ENCODE measurements at places on chromosomes 11 and 22. TPM values are rescaled to one million over a fixed set of nuclear protein-coding genes. Genes with fewer than 3 reads are reported as not detected.

GRCh38 chr11:6618117-6619003 lies 862 bp downstream of the TPP1 start:
- peak; percentile 36 for DNase-seq

DNA sequence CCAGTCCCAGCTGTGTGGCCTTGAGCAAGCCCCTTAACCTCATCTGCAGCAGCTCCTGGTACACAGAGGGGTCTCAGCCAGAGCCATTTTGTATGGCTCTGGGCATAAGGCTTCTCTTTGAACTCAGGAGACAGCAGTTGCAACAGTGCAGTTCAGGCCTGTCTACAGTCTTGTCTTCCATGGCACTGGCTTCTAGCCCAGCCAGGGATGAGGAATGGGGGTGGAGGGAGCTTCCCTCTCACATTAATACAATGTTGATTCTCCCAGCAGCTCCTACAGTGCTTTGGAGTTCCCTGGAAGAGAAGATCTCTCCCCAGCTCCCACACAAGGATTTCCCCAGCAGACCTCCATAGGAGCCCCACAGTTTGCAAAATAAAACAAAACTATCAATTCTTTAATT lies 350.2 kb downstream of the BUD13 start:
- no peak for DNase-seq

- DNase-seq, result no peak
Observed at GRCh38 chr11:2139123-2139521, at the start of gene IGF2. IGF2 (minus strand) TSS chr11:2139389; CDS start chr11:2135523, 3,866 bp downstream.

GRCh38 chr22:23908587-23909205 lies 14.5 kb downstream of the MIF start:
- DNase-seq, result no peak

DNA sequence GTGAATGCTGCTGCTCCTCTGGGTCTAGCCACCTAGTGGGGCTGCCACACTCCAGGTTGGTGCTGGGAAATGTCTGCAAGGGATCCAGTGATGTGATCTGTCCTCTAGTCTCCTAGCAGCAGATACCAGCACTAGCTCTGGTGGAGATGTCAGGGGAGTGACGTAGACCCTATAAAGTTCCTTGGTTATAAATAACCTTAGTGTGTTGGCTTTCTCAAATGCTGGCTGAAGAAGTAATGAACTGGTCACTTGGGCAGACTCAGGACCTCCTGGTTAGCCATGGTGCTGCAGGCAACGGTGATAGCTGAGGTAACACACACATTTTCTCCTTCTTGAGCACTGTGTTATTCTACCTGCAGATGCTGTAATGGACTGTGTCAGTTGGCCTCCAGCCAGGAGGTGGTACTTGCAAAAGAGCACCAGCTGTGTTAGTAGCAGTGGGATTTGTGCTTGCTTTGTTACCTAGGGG lies 35.5 kb downstream of the BBOX1 start:
- no peak for DNase-seq

DNA sequence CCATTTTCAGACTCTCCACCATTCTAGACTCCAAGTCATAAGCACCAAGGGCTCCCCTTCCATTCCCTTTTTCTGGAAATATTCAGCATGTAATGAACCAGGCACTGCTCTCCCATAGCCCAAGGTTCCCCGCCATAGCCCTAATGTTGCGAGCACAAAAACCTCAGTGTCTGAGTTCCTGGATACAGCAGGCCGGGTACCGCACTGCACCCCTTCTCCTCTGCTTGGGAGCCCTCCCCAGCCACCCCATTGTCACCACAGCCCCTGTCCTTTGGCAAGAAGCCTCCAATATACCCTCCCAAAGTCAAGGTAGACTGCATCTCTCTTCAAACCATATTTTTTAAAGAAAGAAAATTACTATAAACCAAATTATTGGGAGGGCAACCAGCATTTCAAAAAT lies 1341.1 kb downstream of the BRD1 start:
- no peak for DNase-seq

DNA sequence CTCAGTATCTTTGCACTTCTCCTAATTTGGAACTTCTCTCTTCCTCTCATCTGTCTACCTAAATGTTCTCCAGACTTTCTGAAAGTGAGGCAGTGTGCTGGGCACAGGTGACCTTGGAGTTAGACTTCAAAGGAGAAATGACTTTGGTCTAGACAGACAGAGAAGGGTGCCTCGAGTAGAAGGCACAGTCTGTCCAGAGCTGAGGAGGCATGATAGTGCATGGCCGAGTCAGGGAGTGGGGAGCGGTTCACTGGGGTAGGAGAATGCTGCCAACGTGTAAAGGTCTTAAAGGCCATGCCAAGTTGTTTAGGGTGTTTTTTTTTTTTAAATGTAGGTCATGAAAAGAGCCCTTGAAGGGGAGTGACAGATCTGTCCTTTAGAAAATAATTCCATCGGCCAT lies 17.3 kb upstream of the ZBTB16 start:
- no peak for DNase-seq

DNA sequence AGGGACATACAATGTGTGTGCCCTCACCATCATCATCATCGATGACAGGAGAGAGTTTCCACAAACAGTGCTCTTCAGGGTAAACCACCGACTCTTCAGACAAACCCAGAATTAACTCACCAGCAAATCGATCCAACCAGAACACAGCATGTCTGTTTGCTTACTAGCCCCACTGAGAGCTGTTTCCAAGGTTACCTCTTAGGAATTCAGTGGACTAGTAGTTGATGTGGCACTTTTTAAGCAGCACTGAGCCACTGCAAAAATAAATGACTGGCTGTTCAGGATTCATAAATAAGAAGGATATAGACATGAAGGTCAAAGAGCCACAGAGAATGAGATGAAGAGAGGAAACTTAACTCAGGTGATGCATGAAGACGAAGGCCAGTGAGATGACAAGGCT lies 83.1 kb downstream of the PARVA start:
- DNase-seq, result no peak

DNA sequence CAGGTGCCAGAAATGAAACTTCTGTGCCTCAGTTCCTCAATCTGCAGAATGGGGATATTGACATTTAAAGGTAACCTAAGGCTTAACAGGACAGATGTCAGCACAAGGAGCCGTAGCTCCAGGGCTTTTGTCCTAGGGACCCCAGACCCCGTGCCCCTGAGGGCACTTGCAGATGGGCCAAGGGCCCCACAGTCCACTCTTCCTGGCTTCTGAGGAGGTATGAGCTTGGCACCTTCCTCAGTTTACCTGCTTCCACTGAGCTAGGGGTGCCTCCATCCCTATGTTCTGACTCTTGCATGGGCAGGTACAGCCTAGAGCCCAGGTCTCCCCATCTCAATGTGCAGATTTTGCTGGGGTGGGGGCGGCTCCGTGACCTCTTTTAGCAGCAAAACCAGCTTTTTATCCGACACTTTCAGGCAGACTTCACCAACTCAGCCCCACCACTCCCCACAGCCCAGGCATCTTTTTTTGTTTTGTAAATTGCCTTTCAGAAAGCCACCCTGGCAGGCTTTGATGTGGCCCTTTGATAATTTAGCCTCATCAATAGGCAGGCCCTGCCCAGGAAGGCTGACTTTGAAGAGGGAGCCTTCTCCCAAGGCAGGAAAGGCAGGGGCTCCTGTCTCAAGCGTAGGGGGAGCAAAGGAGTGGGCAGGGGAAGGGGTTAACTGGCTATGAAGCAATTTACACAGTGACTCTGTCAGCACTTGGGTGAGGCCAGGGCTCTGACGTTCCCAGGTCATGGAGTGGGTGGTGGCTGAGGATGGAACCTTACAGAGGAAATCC lies 23.7 kb upstream of the FGF3 start:
- no peak for DNase-seq

DNA sequence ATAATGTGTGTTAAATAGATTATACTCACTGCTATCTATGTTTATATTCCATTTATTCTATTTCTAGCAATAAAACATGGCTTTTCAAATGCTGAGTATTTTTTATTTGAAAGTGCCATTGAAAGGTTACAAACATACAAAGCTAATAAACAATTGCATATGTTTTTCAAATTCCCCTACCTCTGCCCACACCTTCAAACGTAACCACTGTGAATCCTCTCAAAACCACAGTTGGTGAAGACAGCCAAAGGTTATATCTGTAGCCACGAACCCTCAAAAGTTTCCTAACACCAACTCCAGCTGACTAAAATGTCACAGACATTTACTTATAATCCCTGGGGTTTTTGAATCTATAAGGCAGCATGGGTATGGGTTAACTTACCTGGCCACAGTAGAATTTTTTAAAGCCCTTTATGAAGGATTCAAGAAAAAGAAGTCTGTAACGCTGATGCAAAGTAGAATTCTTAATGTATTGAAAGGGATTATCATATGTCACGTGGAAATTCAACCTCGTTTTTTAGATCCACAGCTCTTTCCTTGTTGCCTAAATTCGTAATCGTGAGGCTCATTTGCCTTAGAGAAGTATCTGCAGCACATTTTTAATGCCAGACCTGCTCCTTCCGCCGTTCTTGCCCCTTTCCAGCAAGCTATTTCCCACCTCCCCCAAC lies 122.5 kb upstream of the ZC3H12C start:
- no peak for DNase-seq

DNA sequence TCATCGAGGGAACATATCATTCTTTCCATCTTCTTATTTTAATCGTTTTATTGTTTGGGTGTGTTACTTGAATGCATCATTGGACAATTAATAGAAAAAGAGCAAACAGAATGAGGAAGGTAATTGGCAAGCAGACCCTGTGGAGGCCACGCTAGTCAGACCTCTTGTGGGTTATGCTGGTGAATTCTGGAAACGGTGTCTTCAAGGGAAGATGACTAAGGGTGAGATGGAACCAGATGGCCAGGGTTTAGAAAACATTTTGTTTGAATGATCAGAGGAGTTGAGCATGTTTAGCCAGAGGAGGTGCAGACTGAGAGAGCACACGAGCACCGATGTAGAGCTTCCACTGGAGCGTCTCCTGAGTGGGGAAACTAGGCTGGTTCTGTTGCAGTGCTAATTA lies 8.5 kb downstream of the ST14 start:
- DNase-seq, result no peak

Gene PIH1D2
- not detected for total RNA-seq

- DNase-seq, result no peak
Observed at GRCh38 chr11:96103102-96103501, 179.2 kb upstream of the MTMR2 start.

- DNase-seq, result no peak
Observed at GRCh38 chr11:134243913-134244312, 9.2 kb downstream of the THYN1 start.

Gene CENPM
- total RNA-seq, result 7.6 TPM

DNA sequence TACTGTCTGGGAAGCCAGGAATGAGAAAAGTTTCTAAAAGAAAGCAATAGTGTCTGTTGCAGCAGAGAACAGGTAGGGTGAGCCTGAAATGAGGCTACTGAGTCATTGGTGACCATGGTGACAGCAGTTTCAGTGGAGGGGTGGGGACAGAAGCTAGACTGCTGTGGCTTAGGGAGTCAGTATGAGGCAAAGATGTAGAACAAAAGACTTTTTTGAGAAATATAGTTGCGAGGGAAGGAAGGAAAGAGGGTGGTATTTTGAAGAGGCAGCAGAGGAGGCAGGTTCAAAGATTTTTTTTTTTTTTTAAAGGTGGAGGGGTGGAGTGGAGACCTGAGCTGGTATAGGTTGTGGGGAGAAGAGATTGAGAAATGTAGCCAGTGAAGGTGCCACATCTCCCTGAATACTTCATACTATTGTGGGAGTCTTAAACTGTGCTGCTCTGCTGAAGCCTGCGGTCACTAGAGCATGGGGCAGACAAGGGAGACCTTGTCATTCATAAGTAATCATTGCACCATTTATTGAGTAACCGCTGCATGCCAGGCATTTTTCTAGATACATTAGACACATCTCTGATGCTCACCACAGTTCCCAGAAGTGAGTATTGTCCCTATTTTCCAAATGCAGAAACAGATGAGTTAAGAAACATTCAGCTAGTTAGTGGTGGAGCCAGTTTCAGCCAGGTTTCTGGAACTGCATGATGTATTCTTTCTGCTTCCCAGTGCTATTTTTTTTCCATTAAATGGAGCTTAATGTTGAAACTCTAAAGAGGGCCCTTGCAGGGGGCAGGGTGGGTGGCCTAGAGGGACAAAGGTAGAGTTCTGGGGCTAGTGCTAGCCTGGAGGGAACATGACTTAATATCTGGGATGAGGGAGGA lies 49.9 kb downstream of the STIM1 start:
- DNase-seq, result peak; percentile 77

DNA sequence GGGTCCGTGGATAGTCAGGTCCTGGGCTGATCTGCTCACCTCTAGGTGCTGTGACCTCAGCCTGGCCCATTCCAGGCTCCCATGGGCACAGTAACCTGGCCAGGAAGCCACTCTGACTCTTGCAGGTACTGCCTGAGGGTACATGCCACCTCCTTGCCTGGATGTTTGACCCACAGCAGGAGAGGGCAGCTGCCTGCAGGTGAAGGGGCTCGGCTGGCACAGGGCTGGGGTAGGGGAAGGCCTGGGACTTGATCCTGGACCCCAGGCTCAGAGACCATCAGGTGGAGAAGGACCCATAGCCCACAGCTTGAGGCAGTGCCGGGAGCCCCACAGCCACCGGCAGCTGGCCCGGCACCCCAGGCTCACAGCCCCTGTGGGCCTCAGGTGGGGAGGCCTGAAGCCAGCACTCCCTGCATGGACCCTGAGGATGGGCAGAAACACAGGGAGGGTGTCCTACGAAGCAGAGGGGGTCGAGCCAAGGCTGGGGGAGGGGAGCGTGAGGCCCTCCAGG lies 2.7 kb downstream of the LRRC56 start:
- no peak for DNase-seq

Gene RIBC2
- total RNA-seq, result not detected

Gene PTGDR2
- 3.6 TPM for total RNA-seq

DNA sequence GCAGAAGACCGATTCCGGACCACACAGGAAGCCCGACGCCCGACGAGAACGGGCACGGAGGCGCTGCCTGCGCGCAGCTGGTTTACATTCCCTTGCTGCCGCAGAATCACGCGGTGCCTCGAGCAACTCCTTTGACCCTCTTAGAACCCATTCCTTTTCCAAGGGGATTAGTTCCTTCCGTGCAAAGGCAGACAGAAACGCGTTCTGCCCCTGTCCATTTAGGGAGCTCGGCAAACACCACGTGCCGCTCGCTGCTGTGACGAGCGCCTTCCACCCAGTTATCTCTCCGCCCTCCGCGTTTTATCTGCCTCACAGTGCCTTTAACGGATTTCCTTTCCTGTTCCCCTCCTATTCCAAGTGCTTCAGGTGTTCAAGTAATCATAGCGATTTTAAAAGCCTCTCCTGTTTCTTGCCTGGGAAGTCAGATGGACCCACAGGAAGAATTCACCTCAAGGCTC lies 24.1 kb upstream of the MICAL3 start:
- DNase-seq, result no peak

Gene TSPAN18
- total RNA-seq, result 19.3 TPM

DNA sequence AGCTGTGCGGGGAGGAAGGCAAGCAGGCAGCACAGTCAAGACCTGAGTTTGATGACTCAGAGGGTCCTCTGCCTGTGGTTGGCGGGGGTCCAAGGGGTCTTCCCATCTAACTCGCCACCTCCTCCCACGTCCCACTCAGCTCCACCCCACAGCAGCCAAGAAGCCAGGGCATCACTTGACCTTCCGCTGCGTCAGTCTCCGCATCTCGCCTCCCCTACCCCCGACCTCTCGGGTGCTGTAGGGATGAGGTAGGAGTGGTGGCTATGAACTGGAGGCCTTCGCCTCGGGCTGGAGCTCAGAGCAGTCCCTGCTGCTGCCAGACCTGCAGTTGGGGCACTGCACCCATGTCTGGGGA lies 90.6 kb downstream of the CDKN1C start:
- DNase-seq, result no peak

Gene MPEG1
- total RNA-seq, result 2.1 TPM
